Non-pigmented ciliary epithelial cell (primary cell): ENCODE measurements at places on chromosomes 11 and 22.

DNA sequence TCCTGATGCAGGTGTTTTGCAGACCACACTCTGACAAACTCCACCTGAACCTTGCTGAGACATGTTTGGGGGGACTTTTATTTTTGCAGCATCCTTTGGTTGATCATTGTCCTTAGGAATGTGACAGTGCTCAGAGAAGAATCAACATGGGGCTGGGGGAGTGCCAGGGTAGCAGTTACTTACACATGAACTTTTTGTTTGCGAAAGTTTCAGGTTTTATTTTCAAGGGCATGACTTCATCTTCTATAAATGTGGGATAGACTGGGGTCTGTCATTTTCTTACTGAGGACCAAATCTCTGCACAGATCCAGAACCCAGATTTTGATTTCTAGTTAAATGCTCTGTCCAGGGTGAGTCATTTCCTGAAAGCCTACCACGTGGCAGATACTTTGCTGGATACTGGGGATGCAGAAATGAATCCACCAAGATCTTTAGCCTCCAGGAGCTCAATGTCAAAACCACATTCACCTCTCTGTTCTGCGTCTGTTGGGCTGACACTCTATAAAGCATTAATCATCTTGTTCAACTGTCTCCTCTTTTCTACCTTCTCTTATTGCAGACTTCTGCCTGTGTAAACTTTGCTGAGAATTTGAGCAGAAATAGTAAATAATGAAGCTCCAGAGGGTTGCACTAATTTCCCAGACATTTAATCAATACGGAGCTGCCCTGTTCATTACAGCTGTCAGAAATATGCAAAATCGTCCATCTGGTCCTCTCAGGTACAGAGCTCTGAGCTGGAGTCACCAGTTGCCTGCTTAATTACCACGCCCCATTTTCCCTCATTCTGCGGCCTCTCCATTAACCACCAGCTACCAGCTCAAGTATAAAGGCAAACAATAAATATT is 387.9 kb downstream of the MIAT start:
- DNase-seq, result peak; percentile 20

DNA sequence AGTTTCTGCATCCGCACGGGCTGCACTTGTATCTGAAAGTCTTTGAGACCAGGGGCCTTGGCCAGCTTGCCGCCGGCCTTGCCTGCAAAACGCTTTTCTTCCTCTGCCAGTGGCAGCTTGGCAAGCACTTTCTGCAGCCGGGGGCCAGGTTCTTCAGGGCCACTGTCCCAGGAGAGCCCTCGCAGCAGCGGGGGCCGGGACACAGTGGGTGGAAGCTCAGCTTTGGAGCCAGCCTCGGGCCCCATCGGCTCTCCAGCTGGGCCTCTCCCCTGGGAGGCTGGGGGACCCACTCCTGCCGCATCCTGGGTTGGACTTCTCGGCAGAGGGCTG is 57.5 kb upstream of the LYVE1 start:
- no peak for DNase-seq

DNA sequence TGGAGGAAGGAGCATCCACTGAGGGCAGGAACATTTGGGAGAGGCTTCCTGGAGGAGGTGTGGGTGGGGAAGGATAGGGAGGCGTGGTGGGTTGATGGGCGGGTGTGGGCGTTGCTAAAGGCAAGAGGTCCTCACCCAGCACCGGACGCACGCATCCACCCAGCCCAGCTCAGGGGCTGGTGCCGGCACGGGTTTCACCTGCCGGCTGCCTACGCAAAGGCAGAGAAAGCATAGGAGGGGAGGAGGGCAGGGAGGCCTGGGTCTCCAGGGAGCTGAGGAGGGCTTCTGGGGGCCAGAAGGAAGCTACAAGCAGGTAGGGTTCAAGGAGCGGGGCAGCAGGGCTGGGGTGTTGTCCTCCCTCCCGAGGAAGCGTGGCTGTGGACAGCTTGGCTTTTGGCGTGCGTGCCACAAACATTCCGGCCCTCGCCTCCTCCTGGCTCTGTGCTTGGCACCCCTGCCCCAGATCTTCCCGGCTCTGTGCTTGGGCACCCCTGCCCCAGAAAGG is 7.8 kb downstream of the SSH3 start:
- DNase-seq, result no peak

- DNase-seq, result no peak
These were observed 1.7 kb upstream of the SCUBE2 start for GRCh38 chr11:9092853-9093778.
